ENCODE measurements at places on chromosomes 2 and 18.

DNA sequence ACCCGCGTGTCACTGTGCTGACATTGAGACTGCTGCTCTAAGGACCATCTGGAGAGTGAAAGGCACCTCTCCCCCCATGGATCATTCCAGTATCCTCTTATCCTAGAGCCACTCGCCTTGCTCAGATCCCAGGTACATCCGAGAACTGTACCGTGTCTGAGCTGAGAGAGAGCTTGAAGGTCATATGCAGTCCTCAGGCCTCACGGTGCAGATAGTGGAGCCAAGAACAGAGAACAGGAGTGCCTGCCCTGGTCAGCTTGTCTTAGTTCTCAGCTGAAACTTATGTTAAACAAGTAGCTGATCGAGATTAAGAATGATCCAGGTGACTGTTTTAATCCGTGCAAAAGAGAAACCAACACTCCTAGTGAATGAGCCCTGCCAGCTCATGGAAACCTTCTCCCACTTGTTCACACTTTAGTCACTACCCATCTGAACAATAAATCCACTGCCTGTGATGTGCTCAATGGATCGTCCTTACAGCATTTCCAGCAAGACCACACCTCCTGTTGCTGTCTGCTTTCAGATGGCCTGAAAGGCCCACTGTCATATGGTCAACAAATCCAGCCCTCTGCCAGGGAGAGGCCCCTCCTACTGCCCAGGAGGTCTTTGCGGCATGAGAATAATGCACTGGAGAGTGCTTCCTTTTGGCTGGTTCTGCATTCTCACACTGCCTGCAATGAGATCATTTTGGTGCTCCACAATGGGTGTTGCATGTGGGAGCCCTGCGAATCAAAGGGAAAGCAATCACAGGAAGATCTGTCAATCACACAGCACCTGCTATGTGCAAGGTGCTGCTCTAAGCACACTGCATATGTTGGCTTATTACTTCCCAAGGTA is 43.7 kb upstream of the APCDD1 start:
- DNase-seq = no peak

GRCh38 chr2:8197101-8197500 is 484.8 kb upstream of the ID2 start:
- no peak for DNase-seq

DNA sequence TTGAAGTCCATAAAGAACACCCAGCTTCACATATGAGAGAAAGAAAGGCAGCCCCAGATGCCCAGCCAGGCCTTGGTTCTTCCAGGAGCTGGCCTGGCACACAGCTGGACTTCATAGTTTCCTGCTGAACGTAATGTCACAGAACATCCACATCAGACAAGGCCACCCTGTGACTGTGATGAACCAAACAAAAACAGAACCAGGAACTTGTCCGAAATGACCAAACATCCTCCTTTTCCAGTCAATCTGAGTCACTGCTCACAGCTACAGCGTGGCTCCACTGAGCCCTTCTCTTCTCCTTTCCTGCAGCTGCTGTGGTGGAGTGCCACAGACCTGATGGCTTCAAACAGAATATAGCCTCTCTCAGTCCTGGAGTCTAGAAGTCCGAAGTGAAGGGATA is 45.4 kb upstream of the PAPOLG start:
- no peak for DNase-seq

- DNase-seq = no peak
These were observed 103.4 kb upstream of the MSH2 start for GRCh38 chr2:47299555-47299954.

GRCh38 chr2:190380962-190381412 is 27.2 kb upstream of the MFSD6 start:
- DNase-seq = no peak

DNA sequence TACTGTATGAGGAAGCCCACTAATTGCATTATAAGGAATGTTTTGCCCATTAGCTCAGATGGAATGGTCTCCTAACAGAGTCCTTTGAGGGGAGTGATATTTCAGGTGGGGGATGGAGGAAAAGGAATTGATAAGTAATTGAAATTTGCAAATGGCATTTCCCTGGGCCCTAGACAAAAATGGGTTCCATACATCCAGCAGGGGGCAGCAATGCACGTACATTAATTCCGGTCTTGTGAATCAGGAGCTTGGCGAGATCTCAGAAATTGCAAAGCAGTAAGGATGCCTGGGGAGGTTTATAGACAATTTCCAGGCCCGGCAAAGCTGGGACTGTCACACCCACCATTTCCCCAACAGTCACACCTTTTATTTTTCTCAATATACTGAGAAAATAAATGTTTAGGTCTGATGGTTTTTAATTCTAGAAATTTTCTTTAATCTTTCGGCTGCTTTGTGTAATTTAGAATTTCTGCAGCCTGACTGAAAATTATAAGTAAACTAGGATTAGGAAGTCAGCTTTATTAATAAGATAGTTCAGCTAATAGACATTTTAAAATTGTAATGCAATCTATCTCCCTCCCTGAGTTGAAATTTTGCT is 122.8 kb downstream of the LYPD1 start:
- DNase-seq = no peak

DNA sequence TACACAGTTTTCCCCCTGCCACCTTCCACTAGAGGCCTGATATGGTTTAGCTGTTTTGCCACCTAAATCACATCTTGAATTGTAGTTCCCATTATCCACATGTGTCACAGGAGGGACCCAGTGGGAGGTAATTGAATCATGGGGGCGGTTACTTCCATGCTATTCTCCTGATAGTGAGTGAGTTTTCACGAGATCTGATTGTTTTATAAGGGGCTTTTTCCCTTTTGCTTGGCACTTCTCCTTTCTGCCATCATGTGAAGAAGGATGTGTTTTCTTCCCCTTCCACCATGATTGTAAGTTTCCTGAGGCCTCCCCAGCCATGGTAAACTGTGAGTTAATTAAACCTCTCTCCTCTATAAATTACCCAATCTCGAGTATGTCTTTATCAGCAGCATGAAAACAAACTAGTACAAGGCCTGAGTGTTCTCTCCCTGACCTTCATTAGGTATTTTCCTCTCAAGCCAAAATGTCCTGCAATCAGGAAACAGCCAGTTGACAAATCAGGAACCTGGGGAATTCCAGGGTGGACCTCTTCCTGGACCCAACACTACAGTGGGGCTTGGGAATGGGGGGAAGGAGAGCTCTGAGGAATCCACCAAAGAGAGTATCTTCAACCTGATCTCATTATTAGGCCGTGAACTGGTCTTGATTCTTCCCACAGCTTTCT is 129.9 kb downstream of the TXNL1 start:
- DNase-seq = no peak

- DNase-seq = no peak
These were observed 71.1 kb downstream of the OSR1 start for GRCh38 chr2:19287324-19287723.

GRCh38 chr2:56013475-56013874 is 89.9 kb upstream of the EFEMP1 start:
- DNase-seq = no peak

DNA sequence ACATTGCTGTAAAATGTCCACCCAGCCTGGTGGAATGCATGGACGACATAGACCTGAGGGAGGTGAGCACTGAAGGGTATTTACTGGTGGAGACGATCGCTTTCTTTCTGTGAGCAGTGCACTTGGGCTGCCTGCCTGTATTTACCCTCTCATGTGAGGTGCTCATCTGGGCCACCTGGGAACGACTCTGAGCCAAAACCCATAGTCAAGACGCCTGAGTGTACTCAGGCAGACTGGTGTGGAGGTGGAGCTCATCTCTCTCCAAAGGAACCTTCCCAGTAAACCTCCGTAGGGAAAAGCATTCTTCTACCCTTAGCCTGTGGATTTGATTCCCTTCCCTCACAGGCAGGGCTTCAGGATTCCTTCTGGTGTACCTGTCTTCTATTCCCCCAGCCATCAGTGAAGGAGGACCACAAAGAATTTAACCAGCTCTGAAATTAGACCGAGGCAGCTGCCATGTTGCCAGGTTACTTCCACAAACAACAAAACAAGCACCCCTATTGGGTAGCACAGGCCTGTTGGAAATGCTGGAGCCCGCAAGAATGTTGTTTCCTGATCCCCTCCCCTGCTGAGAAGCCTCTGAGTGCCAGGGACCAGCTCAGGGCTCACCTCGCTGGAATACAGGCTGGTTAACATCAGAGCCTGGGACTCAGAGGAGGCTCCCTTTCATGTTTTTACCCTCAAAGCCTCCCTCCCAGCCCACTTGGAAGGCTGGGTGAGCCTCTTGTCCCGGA is 47.5 kb upstream of the TXNDC2 start:
- DNase-seq = no peak

DNA sequence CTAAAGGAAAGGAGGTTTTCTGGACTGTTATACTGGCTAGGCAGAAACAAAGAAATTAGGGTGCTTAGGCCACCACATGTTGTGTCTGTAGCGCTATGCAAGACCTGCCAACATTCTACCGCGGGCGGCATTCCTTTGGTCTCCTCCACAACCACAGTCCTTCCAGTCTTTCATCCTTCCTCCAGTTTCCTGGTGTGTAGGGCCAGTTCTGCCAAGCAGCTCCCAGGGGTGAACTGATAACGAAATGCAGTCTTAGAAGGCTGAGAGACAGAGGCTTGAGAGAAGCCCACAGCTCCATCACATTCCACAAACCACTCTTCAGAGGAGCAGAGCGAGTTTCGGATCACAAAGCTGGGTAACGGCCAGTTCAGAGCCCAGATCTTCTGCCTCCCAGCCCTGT is 19.5 kb upstream of the CXXC1 start:
- DNase-seq = no peak

DNA sequence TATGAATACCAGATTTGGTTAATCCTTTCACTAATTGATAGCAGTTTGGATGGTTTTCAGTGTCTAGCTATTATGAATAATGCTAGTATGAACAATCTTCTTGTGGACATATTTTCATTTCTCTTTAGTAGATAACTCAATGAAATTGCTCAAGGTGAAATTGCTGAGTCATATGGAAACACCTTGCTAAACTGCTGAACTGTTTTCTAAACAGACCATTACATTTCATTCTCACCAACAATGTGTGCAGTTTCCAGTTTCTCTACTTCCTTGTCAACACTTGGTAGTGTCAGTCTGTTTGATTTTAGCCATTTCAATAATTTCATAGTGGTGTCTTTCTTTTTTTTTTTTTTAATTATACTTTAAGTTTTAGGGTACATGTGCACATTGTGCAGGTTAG is 250.0 kb downstream of the HRH4 start:
- no peak for DNase-seq

- DNase-seq = no peak
These were observed 31.2 kb downstream of the GPC1 start for GRCh38 chr2:240466579-240467148.

DNA sequence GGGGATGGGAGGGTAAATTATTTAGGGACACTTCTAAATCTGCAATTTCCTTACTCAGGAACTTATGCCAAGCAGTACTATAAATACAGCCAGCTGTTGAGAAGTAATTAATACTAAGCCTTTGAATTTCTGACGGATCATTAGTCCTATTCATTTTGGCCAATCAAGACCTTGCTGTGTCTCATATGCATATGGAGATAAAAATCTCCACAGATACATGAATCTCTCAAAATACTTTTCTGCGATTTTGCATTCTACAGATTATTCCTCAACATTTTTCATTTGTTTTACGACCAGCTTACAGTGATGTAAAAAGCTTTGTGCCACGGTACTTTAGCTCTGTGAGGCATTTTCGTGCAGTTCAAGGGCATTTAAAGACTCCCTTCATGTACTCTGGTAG is 16.7 kb downstream of the LANCL1 start:
- DNase-seq = no peak

DNA sequence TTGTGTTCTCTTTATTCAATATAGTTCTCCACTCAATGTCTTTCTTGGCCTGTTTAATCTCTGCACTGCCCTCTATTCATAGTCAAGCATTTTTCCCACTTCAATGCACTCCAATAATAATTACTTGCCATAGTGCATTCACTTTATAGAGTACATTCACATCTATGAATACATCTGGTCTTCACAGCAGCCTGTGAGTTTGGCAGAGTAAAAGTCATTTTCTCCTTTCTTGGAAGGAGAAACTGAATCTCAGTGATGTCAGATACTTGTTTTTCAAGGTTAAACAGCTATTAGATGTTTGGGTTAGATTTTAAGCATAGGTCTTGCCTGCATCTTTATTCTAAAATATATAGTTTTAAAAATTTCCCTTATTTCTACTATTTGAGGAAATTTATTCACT is 373.2 kb downstream of the TRIB2 start:
- no peak for DNase-seq

DNA sequence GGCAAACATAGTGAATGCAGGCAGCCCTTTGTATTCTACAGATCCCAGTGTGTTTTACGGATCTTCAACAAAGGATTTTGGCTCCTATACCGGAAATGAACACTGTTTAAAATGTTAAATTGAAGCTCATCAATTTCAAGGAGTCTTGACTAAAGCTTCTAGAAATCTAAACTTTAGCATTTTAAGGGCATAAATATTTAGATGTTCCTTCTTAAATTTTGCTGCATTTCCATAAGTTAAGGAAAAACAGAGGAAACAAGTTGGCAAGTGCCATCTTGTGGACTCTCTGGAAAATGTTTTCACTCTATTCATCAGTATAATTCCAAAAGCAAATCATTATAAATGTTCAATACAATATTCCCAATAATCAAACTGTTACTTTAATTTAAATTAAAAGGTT is 19.6 kb downstream of the CHN1 start:
- no peak for DNase-seq

- no peak for DNase-seq
These were observed 17.0 kb upstream of the TMEM18 start for GRCh38 chr2:694174-694573.

- DNase-seq = no peak
These were observed 22.7 kb downstream of the EXOC6B start for GRCh38 chr2:72803151-72803550.

GRCh38 chr2:113876503-113877387 is 13.1 kb upstream of the ACTR3 start:
- DNase-seq = no peak

DNA sequence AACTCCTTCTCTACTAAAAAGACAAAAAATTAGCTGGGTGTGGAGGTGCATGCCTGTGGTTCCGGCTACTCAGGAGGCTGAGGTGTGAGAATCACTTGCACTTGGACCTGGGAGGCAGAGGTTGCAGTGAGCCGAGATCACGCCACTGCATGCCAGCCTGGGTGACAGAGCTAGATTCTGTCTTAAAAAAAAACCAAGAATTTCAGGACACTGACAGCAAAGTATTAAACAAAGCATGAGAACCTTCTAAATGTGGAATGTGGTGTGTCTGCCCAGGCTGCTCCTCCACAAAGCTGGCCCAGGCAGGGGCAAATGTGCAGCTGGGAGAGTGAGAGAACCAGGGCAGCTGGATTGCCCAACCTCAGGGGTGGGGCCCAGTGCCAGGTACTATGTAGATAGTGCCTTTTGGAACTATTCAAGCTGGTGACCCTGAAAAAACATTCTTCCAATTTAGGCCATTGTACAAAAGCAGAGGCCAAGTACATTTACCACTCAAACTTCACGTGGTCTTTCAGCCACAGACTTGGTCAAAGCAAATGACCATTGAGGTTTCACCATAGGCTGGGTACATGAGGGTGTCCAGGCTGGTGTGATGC is 6.7 kb upstream of the UGT1A5 start:
- DNase-seq = no peak

- no peak for DNase-seq
These were observed 7.0 kb downstream of the MLPH start for GRCh38 chr2:237494066-237494465.

- DNase-seq = no peak
These were observed 12.0 kb downstream of the GPR35 start for GRCh38 chr2:240637116-240637900.

All from NCI-H1436 treated with DMSO at 0.1 percent for 48 hours (cell line).